H9 (cell line): ENCODE measurements at places on chromosomes 3 and 15.

- no peak for DNase-seq
Measured at GRCh38 chr3:40445880-40446279, 11.3 kb upstream of the RPL14 start.

DNA sequence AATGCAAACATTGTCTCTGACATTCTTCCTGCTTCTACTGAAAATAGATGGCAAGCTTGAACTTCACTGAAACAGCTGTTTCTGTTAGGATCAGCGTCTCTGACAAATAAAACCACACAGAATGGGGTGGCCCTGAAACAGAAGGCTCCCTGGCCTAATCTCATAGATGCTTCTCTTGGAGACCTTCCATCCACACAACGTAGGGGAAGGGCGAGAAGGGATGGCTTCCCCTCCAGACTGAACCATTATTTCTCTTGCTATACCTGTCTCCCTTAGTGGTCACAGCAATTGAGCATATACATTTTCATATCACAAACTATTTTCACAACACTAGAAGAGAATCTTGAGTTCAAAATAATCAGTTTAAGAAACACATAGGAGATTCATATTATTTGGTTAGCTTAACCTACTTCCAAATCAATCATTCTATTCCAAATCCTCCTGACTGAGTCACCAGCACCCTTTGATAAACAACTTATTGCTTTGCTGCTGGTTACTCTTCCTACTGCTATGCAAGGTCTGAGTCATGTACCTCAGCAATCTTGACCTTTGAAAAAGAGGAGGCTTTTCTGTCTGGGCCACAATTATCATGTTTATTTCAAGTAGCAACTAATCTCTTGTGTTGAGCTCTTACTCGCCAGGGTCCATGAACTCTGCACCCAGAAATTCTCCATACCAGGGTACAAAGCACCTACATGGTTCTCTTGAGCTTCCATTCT, 45.5 kb downstream of the CBLB start:
- no peak for DNase-seq

GRCh38 chr15:33701304-33701696, 267.0 kb upstream of the CHRM5 start:
- DNase-seq, result peak; percentile 32

- DNase-seq, result no peak
Measured at GRCh38 chr3:141271279-141272030, 39.8 kb downstream of the PXYLP1 start.

DNA sequence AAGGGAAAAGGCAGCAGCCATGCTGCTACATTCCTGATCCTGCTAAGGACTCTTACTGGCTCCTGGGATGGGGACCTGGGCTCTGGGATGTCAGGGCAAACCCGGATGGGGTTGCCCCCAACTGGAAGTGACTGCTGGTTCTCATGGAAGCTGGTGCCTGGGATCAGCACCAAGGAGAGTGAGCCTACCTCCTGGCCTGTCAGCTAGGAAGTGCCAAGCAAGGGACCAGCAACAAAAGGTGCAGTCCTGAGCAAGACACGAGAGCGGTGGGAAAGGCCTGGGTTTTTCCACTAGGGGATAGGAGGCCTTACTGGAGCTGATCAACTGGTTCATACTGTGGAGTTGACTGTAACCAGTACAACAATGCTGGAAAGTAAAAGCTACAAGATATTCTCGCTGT, 47.9 kb upstream of the SYNM start:
- peak; percentile 56 for DNase-seq

- DNase-seq, result no peak
Measured at GRCh38 chr3:10672422-10672821, 143.6 kb upstream of the SLC6A11 start.

- no peak for DNase-seq
Measured at GRCh38 chr15:78101423-78102105, 9.2 kb downstream of the SH2D7 start.

DNA sequence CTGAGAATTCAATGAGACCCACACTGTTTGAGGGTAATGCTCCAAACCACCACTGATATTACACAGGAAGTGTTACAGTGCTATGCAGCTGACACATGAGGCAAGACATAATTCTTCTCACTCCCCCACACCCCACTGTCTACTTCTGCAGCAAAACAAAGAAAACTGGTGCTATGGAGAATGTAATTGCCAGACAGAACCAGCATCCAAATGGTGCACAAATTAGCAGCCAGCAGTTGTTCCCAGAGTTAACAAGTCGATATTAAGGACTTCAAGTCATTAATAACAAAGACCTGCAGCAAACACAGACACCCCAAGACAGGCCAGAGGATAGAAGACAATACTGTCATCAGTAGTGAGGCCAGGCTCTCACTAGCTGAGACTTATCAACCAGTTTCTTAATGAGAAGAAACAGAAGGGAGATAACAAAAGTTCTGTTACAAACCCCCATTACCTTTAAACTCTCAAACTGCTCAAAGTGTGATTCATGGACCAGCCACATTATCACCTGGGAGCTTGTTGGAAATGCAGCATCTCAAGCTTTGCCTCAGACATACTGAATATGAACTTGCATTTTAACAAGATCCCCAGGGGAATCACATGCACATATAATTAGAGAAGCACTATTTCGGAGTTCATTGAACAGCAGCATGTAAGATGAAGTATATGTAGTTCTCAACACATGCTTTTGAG, 58.7 kb upstream of the FNDC3B start:
- no peak for DNase-seq

- no peak for DNase-seq
Measured at GRCh38 chr3:65094723-65095122, 406.9 kb upstream of the ADAMTS9 start.

- no peak for DNase-seq
Measured at GRCh38 chr3:138936741-138937689, 9.9 kb downstream of the FOXL2 start.

DNA sequence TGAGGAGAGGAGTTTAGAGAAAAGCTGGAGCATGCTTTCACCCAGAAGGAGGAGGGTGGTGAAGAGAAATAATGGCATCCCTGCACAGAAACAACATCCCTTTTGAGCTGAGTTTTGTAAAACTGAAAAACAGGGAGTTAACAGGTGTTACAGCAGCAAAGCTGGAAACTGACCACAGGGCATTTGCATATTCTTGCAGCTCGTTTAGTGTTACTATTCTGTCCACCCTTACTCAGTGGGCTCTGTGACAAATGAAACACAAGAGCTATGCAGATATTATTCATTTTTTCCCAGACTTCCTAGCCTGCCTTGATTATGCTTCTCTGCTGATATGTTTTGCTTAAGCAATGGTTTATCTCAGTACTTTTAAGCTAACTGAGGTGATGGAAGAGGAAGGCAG, 272.0 kb downstream of the NEK10 start:
- no peak for DNase-seq

DNA sequence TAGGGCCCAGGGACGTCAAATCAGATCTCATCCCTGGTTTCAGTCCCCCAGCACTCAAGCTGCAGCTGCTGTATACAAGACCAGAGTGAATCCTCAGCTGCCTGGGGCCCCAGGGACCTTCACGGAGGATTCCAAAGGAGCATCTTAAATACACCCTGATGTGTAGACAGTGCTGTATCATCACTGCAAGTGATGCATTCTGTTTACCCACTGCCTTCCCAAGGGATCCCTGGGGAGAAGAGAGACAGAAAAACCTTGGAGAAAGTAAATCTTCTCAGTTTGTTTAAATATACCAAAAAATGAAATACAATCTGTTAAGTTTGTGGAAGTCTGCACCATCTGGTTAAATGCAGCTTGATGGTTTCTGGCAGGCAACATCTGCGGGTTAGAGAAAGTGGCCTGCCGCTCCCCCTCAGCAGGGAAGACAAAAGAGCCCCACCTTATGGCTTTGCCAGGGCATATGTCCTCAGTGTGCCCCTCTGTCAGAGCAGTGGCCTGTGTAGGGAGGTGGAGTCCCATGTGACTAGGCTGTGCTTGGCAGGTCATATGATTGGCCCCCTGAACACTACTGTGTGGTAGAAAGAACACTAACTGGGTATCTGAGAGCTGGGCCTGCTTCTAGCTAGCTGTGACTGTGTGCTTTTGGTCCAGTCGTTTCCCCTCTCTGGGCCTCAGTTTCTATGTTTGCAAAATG, 222.2 kb upstream of the TRIM42 start:
- DNase-seq, result no peak

GRCh38 chr3:65004306-65004705, 316.5 kb upstream of the ADAMTS9 start:
- DNase-seq, result no peak

DNA sequence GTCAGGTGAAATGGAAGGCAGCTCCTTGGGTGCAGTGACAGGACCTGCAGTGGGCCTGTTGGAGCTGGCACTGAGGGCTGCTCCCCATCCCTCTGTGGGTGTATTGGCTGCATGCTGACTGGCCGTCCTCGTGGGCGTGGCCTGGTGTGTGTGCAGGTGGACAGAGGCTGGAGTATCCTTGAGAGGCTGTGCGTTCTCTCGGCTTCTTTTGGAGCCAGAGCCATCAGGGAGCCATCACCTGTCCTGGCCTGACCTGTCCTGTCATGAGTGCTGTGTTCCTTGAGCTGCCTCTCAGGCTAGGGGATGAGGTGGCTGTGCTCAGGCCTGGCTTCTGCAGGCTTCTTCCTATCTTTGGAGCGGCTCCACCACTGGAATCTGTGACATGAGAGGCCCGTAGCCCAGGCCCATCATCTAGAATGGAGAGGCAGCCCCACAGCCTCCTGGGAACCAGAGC, 61.5 kb downstream of the APBA2 start:
- DNase-seq, result no peak

- no peak for DNase-seq
Measured at GRCh38 chr3:31053299-31053698, 158.8 kb upstream of the GADL1 start.

DNA sequence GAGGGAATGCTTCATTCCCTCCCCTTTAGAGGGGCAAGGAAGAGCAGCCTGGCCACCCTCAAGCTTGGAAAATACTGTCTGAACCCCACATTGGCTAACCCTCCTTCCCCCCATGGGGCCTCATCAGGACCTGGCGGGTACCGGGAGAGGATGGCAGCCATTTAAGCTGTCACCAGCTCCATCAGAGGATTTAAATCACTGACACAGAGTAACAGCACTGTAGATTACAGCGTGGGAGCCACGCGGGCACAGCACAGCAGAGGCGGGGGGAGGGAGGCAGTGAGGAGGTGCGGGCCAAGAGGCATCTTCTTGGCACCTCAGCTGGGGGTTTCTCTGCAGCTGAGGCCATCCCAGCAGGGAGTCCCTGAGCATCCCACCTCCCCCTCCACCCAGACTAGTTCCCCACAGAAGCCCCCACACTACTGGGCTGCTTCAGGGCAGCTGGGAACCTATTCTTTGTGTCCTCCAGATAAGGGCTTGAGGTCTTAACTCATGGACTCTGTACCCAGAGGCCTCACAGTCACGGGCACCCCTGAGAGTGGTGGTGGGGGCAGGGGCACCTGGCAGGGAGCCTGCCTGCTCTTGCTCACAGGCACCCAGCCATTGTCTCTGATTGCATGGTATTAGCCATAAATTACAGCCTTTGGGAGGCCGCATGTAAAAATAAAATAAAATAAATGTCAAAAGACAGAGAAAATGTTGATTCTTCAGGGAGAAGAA, 21.9 kb upstream of the CACNA2D2 start:
- DNase-seq, result no peak

GRCh38 chr15:85008474-85009260, 27.0 kb downstream of the PDE8A start:
- DNase-seq, result no peak

- DNase-seq, result peak; percentile 76
Measured at GRCh38 chr15:74631935-74632560, 16.4 kb downstream of the CLK3 start.

- peak; percentile 20 for DNase-seq
Measured at GRCh38 chr3:134647902-134648760, 2.7 kb downstream of the KY start.
